ENCODE measurements at places on chromosomes 4 and X.

- no peak for DNase-seq
These were observed 832 bp upstream of the EVC2 start for GRCh38 chr4:5709207-5709575.

- no peak for DNase-seq
These were observed 158.1 kb upstream of the CXorf66 start for GRCh38 chrX:140123446-140123845.

- DNase-seq = no peak
These were observed 133.4 kb downstream of the KLHL8 start for GRCh38 chr4:87087015-87087414.

GRCh38 chr4:24475756-24476155 lies 108.6 kb downstream of the DHX15 start:
- no peak for DNase-seq
